ENCODE measurements at places on chromosomes 11 and 22. TPM values are rescaled to one million over a fixed set of nuclear protein-coding genes. Genes with fewer than 3 reads are reported as not detected.

GRCh38 chr22:37266581-37267134 lies 15.7 kb upstream of the CYTH4 start:
- no peak for DNase-seq

DNA sequence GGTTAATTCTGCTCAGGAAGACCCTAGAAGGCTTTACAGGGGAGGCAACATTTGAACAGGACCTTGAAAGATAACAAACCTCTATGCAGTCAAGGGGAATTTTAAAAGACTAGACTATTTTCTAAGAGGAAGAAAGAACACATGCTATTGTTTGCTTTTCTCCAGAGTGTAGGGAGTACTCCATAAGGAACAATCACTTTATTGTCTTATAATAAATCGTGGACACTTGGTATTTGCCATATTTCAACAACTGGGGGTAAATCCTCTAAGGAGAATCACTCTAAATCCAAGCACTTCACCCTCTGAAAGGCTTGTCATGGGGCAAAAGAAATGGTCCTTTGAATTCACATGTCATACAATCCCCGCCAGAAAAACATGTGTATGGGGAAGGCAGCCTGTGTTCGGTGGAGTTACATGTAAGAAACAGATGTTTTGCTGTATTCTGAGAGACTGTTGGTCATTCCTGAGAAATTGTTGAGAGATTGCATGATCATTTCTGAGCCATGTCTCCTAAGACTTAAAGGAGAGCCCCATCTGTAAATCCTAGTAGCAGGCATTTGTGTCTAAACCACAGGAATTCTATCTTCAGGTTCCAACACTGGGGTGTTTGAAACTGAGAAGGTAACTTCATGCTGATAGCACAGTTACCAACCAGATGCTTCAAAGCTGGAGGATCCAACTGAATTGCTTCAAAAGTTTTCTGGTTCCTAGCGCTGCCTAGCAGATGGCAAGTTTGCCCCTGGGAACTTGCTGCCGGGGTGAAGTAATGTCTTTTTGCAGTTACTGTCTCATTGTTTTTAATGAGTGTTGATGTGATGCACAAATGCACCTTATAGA lies 66.8 kb downstream of the FZD4 start:
- DNase-seq: no peak

- no peak for DNase-seq
Measured at GRCh38 chr11:30879322-30880005, 293.3 kb upstream of the MPPED2 start.

GRCh38 chr11:107583629-107584195 lies 7.2 kb upstream of the ELMOD1 start:
- DNase-seq: peak; percentile 61

Gene MS4A6E
- polyA plus RNA-seq: not detected

DNA sequence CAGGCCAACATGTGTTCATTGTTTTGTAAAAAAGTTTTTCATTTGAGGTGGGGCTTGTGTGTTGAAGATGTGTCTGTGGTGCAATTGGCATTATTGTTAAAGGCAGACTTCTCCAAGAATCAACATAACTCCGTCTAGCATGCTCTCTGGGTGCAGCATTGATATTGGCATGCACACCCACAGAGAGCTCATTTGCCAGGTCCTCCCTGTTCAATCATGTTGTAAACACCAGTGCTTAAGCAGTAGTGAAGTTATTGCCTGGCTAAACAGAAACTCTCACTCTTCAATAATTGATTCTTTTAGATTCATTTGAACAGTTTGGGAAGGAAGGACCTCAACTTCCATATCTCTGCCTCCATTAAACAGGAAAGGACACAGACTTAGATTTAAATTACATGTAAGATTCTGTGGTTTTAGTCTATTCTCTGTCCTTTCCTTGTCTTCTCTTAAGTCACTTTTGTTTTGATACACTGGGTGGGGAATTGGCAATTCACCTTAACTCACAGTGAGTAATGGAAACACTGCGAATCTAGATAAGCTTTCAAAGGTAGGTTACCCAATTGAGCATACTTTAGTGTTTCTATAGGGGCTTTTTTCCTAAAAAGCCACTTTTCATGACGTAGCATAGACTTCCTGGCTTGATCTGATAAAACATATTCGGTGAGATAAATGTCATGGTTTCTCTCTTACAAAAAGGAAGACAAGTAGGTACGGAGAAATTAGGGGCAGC lies 30.8 kb upstream of the EXPH5 start:
- DNase-seq: no peak

GRCh38 chr11:116582571-116582970 lies 190.2 kb downstream of the BUD13 start:
- no peak for DNase-seq

GRCh38 chr11:44377121-44377520 lies 67.2 kb upstream of the ALX4 start:
- no peak for DNase-seq

- no peak for DNase-seq
Measured at GRCh38 chr11:45617871-45618601, 47.4 kb downstream of the CHST1 start.

DNA sequence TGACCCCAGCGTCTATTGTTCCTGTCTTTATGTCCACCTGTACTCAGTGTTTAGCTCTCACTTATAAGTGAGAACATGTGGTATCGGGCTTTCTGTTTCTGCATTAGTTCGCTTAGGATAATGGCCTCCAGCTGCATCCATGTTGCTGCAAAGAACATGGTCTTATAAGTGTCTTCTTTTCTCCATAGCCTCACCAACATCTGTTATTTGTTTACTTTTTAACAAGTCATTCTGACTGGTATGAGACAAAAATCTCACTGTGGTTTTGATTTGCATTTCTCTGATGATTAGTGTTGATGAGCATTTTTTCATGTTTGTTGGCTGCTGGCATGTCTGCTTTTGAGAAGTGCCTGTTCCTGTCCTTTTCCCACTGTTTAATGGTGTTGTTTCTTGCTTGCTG lies 21.7 kb upstream of the SLN start:
- DNase-seq: no peak

GRCh38 chr22:34427436-34427835 lies 507.2 kb upstream of the LARGE1 start:
- DNase-seq: peak; percentile 12

GRCh38 chr11:134275534-134276395 lies at the start of gene GLB1L3:
Gene GLB1L3 (plus strand): TSS chr11:134276379. CDS start chr11:134276741, 362 bp downstream.
- peak; percentile 63 for DNase-seq

DNA sequence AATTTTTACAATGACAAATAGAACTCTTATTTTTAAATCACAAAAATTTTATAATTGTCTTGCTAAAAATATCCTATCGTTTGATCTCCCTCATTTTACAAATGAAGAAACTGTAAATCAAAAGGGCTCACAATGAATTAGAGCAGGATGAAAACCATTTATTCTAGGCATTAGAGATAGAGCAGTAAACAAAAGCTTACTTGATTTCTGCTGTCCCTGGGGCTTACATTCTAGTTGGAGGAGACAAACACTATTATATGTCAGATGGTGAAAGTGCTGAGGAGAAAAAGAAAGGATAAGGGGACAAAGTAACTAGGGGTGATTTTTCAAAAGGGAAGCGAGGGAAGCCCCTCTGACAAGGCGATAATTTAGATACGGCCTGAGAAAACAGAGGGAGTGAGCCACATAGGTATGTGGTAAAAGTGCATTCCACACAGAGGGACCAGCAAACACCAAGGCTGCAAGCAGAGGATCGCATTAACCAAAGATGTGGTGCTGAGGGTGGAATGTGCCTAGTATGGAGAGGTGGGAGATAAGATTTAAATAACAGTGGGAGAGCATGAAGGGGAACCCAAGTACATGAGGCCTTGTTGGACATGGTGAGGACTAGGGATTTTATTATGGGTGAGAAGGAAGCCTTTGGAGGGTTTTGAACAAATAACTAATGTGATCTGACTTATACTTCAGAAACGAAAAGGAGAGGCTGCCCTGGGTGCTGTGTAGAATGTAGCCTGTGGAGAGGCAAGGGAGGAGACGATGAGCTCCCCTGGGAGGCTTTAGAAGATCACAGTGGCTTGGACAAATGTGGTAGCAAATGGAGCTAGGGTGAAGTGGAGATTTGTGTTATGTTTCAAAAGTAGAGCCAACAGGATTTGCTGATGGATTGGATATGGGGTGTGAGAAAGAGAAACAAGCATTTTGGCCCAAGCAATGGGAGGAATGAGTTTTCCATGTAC lies 62.1 kb downstream of the PDHX start:
- DNase-seq: no peak

Gene MS4A1
- not detected for polyA plus RNA-seq

- DNase-seq: no peak
Measured at GRCh38 chr11:1963864-1964263, 16.7 kb downstream of the MRPL23 start.

DNA sequence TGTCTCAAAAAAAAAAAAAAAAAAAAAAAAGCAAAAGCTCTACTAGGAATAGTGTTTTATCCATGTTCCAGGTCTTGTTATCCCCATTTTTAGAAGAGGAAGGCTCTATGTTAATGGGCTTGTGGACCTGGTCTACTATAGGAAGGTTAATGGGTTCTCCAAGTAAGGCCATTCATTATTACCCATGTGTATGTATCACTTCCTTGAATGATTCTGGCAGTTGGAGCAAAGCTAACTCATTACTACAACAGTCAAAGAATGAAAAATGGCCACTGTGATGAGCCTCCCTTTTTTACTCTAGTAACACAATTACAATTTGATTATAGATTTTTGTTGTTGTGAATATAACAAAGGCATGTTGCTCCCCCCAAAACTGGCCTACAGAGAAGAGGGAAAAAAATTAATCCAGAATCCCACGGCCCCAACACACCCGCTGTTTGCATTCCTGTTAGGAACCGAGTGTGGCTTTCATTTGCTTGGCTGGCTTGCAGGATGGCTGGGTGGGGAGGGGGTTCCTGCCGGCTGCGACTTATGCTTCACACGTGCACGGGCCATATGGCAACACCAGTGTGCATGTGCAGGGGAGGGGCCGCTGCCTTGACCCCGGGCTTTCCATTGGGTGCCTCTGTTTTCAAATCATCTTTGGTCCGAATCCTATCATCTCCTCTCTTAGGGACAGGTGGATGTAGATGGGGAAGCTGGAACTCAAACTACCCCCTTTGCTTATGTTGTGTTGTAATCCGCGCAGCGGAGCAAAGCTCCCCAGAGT lies 148.8 kb downstream of the HIPK3 start:
- no peak for DNase-seq

GRCh38 chr22:35205961-35206360 lies 51.3 kb upstream of the HMGXB4 start:
- DNase-seq: peak; percentile 59

GRCh38 chr22:33659448-33659847 lies 260.8 kb downstream of the LARGE1 start:
- no peak for DNase-seq

GRCh38 chr11:11400635-11401232 lies 47.7 kb upstream of the CSNK2A3 start:
- no peak for DNase-seq

Gene FAM227A
- 0.52 TPM for polyA plus RNA-seq

DNA sequence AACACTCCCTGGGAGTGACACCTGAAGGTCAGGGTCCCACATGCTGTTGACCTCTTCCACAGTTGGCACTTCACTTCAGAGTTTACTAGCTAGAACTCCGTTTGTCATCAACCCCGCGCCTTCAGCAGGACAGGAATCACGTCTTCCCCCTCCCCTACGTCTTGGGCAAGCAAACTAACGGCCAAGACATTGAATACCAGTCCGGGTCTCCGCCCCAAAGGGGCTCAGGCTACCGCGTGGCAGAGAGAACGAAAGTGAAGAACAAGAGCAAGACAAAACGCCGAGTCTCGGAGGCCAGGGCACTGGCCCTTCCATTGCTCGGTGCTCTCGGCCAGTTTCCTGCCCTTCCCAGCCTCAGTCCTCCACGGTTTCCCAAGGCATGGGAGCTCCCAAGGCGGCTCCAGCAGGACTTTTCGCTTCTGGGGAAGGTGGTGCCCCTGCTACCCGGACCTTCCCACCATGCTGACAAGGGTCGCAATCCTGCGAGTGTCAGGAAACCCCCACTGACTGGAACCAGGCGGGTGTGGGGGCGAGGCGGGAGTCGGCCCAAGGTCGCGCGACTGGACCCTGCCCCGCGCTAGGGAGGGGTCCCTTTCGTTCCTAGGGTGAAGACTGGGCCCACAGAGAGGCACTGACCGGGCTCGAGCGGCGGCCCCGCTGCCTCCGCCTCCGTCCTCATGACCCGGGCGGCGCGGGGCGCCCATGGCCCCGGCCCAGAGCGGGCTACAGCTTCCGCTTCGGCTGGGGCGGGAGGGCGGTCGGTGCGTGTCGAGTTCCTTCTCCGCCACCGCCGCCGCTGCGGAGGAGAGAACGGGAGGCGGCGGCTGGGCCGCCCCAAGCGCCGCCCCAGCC lies at the start of gene GUCD1:
GUCD1 (minus strand) TSS at position 826 of the 852 bp plus-strand sequence; CDS start at position 679, 147 bp downstream.
- DNase-seq: peak; percentile 36

DNA sequence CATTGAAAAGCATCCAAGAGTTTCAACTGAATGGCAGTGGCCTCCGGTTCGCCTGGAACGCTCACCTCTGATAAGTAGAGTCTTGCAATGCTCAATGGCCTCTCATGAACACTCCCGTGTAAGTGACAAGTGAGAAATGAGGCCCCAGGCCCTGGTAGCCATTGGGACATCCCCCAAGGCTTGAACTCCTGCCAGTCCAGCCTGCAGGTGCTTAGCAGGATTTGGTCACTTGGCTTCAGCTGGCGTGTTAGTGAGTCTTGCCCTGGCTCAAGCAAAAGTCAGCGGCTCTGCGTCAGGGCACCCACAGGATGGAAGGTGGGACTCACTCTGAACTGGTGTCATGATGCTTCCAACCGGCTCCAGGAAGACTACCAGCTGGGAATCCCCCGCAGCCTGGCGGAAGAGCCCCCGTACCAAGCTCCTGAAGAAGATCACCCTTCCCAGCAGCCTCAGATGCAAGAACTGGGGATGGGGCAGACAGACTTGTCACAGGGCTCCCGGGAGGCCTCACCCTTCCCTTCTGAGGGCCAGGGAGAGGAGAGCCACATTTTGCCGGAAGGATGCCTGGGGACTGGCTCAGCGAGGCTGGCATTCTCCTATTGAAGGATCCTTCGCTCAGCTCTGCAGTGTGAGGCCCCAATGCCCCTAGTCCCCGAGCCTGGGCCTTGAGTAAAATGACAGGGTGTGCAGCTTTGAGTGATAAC lies 19.3 kb downstream of the MB start:
- DNase-seq: no peak

DNA sequence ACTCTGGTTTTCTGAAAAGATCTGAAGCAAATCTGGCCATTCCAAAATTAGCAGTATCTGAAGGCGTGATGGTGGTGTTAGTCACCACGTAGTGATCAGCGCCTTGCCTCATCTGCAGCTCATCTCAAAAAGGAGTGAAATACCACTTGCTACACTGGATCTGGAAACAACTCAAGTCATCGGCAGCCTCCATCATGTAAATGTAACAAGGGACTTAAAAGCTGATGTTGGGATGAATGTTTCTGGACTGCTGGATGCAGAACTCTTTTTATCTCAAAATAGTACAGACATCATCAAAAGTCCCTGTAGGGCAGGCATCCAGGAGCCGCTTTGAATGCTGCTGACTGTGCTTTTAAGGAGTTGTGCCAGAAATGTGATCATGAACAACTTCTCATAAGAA lies 14.1 kb upstream of the APLP2 start:
- DNase-seq: peak; percentile 68

Gene MRGPRX4
- 1.2 TPM for polyA plus RNA-seq

Gene MOGAT2
- not detected for polyA plus RNA-seq

Gene FBLN1
- polyA plus RNA-seq: 66.8 TPM

GRCh38 chr11:9208726-9209501 lies 56.2 kb downstream of the DENND5A start:
- peak; percentile 41 for DNase-seq

Gene MAPK8IP1
- 3.2 TPM for polyA plus RNA-seq

- DNase-seq: no peak
Measured at GRCh38 chr11:15674756-15675155, 560.0 kb downstream of the INSC start.
